ENCODE measurements at places on chromosomes 5 and 9.

- DNase-seq, result no peak
Observed at GRCh38 chr9:72978744-72979143, 25.9 kb upstream of the ALDH1A1 start.

DNA sequence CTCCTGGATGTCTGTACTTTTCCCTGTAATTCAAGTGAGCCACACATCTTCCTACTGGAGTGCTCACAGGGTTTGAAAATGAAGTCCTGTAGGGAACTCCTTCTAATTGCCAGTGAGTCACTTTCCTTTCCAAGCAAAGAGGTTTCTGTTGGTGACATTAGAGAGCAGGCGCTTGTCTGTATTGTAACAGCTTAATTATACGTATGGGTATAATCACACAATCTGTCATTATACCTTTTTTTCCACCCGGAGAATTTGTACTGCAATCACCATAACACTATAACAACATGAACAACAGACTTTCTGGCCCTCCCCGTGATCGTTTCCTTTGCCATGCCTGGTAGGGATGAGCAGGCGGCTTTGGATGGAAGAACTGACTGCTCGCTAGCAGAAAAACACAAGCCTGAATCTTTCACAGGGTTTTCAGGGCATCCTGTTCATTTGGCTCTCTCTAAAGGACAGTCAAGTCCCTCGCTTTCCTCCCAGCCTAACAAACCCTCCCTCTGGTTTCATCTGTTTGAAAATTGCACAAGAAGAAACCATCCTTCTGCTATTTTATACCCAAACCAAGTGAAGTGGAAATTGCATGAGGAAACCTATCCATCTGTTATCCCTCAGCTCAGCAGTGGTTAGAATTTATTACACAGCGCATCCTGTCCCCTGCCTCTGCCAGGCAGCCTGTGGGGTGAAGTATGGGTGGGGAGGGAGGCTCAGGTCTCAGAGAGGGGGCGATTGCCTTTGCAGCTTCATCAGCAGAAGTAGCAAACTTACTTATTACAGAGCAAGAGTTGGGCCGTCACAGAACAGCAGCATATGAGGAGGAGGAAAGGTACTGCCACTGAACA is 307.0 kb upstream of the TLE4 start:
- no peak for DNase-seq

GRCh38 chr5:80346055-80346454 is 26.3 kb downstream of the SPZ1 start:
- DNase-seq, result no peak

GRCh38 chr5:110840347-110840960 is 101.6 kb downstream of the SLC25A46 start:
- no peak for DNase-seq

GRCh38 chr5:127492854-127493738 is 24.3 kb upstream of the PRRC1 start:
- no peak for DNase-seq

DNA sequence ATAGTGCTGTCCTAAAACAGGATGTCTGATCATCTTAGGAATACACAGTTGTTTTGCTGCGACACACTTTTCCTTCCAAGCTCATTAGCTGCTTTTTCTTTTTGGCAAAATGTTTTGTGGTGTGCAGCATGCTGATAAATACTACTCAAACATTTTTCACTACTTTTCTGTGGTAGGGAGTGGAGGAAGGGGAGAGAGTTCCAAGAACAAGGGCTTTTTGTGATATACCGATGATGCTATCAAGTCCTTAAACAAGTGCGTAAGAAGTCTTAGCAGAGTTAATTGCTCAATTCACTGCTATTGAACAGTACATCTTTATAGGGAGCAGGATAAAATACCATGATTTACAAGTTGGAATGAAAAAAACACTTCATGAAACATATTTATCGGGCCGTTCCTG is 23.6 kb upstream of the TEK start:
- no peak for DNase-seq

GRCh38 chr5:6732634-6733410 is 19.6 kb downstream of the TENT4A start:
- no peak for DNase-seq

DNA sequence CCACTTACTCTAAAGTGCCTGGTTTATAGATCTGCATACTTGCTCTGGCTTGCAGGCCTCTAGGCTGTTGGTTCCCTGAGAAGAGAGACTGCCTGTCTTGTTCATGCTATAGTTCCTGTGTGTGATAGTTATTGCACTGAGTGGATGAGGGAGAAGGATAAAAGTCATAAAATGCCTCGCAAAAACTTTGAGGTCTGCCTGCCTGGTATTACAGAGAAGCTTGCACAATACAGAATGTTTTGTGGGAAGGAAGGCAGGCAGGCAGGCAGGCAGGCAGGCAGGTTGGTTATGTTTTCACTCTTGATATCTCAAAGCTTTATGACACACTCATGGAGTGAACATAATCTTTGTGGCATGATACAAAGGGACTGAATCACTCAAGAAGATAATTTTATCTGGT is 287.1 kb downstream of the SLIT3 start:
- no peak for DNase-seq

GRCh38 chr9:71677209-71677608 is 91.1 kb downstream of the CEMIP2 start:
- DNase-seq, result no peak

GRCh38 chr9:136880651-136881050 is 5.7 kb upstream of the TRAF2 start:
- no peak for DNase-seq

GRCh38 chr5:154118893-154119336 is 71.6 kb upstream of the GALNT10 start:
- DNase-seq, result no peak

DNA sequence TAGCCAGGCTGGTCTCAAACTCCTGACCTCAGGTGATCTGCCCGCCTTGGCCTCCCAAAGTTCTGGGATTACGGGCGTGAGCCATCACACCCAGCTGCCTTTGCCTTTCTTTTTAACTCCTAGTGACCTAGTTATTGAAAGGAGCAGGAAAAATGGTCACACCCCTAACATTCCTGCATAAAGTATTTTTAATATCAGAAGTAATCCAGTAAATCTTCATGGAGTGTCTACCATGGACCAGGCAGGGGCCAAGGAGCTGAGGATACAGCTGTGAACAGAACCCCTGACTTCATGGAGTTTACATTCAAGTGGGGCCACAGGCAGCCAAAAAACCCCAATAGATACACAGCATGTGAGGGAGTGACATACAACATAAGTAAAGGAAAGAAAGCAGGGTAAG is 18.3 kb upstream of the F2RL1 start:
- no peak for DNase-seq

DNA sequence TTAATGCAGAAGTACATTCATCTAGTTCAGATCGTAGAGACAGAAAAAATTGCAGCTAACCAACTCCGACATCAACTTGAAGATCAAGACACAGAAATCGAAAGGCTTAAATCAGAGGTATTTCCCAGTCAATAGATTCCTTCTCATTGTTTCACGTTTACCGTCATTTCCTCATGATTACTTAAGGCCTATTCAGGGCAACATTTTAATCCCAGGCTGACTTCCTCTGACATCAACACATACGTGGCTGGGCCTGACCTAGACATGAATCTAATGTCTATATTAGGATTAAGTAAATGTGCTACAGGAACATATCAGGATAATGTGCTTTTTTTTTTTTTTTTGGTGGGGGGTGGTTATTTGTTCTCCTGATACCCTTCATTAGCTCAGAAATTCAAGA is 107.9 kb downstream of the RASGRF2 start:
- DNase-seq, result no peak

GRCh38 chr9:124208571-124208970 is 49.2 kb upstream of the NEK6 start:
- DNase-seq, result no peak

- no peak for DNase-seq
Observed at GRCh38 chr5:150075233-150075632, 11.1 kb downstream of the CSF1R start.

DNA sequence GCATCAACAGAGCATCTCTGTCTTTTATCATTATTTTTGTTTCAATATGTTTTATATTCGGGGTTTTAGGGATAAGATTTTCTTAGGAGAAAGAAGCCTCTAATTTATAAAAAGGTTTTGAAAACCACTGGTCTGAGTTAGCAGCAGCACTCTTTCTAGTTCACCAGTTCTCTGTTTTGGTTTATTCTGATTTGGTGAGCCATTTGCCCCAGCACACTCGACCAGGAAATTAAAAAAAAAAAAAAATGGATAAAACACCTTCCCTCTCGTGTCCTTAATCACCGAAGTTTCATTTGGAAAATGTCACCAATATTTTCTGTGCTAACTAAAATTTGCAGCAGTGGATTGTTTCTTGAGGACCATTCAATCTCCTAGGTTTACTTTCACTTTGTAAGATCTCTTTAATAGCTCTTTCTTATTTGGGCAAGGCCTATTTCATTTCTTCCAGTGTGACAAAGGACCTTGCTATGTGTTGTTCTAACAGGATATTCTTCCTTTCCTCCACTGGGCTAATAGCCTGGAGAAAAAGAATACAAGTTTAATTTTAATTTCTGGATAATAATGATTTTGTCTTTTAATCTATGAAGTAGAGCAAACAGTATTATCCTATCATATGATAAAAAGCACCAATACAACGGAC is 57.8 kb upstream of the ANXA1 start:
- no peak for DNase-seq

DNA sequence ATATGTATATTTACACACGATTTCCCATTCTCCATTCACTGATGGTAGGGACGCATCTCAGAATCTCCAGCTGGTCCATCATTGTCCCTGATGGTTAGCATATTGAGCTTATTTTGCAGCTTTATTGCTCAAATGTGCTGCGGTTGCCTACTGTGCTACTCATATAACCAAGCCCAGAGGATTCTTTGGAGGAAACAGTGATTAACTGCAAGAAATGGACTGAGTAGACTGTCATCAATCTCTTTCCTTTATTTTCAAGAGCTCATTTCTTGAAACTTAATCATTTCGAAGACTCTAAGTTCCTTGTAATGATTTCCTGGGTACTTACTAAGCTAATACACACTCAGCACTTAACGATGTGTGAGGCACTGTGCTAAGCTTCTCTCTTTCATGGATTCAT is 119.0 kb downstream of the MAT2B start:
- DNase-seq, result no peak

DNA sequence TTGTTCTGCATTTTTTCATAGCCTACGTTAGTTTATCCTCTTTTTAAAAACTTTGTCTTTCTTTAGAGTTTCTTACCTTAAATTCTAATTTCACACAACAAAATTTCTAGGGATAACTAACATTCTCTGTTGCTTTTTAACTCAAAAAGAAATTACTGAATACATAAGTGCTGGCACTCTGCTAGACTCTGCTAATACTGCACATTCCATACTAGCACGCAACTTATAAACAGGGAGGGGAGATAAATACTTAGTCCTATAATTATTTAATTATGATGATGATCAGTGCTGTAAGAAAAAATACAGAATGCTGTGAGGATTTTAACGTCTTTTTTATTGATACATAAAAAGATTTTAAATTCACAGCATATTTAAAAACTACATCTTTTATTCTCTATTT is 25.1 kb downstream of the RNF145 start:
- no peak for DNase-seq

DNA sequence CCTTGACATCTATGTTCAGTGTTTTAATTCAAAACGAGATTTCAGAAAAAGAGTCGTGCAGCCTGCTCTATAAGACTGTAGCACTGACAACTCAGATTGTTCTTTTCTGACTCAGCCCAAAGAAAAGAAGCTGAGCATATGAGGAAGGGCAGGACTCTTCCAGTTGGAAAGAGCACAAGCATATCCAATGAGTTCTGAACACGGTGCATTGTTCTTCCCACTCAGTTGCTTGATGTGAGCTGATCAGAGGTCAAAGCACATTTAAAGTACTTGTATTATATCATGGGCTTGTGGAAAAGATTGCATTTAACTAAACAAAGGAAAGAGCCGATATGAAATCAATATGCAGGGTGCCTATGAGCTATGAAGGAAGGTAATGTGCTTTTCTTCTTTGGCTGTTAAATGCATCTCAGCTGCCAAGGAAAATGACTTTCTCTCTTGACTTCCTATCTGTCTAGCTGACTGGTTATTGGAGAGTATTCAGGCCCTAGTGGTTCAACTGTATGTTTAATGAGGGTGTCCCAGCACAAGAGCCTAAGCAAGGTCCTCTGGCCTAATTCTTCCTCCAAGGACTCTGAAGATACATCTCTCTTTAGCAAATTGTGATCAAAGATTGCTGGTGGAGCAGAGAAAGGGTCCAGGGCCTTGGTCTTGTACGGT is 226.6 kb upstream of the PPP1R2B start:
- DNase-seq, result no peak

GRCh38 chr5:115392611-115393010 is 96.2 kb upstream of the CCDC112 start:
- DNase-seq, result no peak

- DNase-seq, result no peak
Observed at GRCh38 chr5:68161156-68161555, 54.4 kb upstream of the PIK3R1 start.

DNA sequence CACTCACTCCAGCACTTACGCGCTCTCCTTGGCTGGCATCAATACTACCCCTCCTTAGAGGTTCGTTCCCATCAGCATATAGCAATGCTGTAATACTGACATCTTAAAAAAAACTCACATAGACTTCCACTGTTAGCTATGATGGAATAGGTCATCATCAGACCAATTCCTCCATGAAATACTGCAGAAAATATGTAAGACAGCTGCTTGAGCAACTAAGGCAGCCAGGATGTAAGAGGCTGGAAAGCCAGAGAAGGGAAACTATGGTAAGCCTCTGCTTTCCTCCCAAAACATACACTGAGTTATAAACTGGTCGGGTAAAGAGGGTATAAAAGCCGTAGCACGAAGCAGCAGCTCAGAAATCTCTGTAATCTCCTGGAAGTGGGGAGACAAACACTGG is 33.5 kb downstream of the AUH start:
- no peak for DNase-seq

GRCh38 chr9:124308606-124309491 is 51.1 kb downstream of the NEK6 start:
- no peak for DNase-seq

DNA sequence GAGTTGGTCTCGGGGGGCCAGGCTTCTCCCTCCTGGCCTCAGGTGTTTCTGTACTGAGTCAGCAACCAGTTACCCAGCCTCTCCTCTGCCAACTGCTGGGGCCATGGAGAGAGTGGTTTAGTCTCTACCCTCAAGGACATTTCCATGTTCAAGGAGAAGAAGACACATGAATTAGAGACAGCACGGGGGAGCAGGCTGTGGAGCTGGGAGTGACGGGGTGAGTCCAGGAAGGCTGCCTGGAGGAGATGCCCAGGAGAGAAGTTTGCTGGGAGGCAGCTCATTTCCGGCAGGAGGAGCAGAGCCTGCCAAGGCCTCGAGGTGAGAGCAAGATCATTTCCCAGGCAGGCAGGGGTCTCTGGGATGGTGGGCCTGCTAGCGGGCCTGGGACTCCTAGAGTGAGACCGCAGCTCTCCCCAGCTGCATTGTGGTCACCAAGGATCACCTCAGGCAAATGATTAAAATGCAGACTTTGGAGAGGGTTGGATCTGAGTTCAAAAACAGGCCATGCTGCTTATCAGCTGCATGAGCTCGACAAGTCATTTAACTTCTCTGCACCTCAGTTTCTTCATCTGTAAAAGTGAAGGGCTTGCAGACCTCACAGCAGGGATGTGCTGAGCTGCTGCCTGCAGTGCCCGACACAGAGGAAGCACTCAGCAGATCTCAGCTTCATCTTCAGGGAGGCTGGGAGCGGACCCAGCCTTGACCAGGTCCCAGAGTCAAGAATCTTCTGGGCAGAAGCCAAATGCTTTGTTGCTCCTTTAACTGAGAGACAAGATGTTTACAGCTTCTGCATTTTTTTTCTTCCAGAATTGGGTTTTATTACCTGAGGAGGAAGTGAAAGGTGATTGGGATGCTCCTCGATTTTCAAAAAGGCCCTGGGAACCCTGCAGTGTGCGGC is 35.2 kb downstream of the NEK6 start:
- DNase-seq, result no peak

Measured in esophagus squamous epithelium (tissue), 5 donors.